ENCODE measurements at places on chromosomes 6 and 20.

DNA sequence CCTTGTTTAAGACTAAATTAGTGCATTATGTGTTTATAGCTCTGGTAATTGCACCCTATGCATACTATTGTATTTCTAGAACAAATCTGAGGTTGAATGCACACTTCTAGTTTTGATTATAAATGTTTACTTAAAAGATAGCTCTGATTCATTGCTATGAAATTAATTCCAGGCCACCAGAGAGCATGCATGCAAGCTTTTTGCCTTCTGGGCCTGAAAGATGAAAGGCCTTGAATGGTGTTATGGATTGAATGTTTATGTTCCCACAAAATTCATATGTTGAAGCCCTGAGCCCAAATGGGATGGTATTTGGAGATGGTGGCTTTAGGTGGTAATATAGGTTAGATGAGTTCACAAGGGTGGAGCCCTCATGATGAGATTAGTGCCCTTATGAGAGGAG, 695.0 kb upstream of the MAP3K7 start:
- DNase-seq = no peak

- DNase-seq = peak; percentile 83
These were observed 60.3 kb upstream of the HFE start for GRCh38 chr6:26026833-26027490.

- DNase-seq = no peak
These were observed 199.9 kb downstream of the TMEM200A start for GRCh38 chr6:130565696-130566095.

DNA sequence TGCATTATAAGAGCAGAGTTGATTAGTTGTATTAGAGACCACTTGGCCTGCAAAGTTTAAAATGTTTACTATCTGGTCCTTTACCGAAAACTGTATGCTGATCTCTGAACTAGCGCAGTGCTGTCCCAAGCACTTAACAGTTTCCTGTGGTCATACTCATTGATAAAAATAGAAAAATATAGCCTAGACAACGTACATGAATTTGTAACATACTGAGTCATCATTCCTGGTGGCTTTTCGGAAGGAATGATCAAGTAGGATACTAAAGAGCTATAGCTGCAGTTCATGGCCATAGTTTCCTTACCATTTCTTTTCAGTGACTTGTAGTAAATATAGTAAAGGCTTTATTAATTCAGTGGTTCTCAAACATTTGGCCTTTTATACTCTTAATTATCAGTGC, 18.4 kb downstream of the TTK start:
- DNase-seq = no peak

- DNase-seq = no peak
These were observed 170.3 kb upstream of the SOX4 start for GRCh38 chr6:21423106-21423854.

DNA sequence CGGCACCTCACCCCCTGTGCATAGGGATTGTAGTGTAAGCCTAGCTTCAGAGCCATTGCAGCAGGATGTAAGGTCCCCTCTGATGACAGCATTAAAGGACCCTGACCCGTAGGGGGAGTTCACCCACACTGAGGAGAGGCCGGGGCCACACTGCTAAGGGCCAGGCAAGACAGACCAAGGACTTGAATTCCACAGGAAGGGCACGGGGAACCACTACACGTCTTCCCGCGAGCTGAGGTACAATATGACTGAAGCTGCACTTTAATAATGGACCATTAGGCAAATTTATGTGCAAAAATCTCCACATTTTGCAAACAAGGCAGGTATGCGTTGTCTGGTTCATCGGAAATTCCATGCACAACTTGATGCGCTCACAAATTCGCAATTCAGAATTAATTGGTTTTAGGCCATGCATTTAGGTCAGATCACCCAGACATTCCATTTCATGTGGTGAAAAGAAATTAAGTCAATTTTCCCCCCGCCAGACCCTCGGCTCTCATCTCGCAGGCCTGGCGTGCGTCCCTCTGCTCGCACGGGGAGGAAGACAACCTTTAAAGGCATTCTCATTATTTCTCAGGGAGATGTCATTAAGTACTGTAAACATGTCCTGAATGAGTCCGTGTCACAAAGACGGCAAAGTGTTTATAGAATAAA, 111.8 kb downstream of the FOXA2 start:
- no peak for DNase-seq

- no peak for DNase-seq
These were observed 224.3 kb downstream of the MAFB start for GRCh38 chr20:40464731-40465208.

DNA sequence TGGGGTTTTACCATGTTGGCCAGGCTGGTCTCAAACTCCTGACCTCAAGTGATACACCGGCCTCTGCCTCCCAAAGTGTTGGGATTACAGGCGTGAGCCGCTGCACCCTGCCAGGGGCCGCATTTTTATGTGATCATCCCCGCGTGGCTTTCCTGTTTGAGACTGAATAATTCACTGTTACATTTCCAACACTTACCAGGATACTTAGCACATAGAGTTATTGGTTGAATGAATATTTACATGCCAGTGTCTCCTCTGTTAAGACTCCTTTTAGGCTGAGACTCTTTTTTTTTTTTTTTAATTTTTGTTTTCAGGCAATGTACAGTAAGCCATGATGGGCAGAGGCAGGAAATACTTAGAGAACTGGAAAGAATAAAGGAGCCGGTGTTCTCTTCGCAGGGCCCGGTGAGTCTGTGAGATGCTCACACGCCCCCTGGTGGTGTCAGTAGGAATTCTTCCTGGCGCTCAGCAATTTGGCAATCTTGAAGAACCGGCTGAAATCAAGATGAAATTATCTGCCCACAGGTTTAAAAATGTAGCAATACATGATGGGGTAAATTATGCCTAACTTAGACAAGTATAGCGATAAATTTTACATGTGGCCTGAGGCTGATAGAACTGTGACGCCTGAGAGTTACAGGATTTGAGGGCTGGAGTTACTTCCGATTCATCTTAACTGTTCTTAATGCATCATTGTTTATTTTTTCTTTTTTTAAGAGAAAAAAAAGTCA, 7.6 kb upstream of the RNF114 start:
- DNase-seq = peak; percentile 78

DNA sequence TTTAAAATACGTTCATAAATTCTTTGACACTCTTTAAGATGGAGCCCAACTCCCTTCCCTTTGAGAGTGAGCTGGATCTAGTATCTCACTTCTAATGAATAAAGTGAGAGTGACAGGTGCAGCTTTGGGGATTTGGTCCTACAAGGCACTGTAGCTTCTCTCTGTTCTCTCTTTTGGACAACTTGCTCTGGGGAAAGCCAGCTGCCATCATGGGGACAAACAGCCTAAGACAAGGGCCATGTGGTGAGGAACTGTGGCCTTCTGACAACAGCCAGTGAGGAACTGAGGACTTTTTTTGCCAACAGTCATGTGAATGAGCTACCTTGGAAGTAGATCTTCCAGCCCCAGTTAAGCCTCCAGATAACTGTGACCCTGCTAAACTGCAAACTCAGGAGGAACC, 272.8 kb upstream of the AGPAT4 start:
- no peak for DNase-seq

GRCh38 chr6:44245391-44245911, 1.4 kb upstream of the HSP90AB1 start:
- no peak for DNase-seq

GRCh38 chr6:132483779-132484679, 28.9 kb downstream of the STX7 start:
- peak; percentile 68 for DNase-seq

- no peak for DNase-seq
These were observed 246.2 kb downstream of the HACE1 start for GRCh38 chr6:104613416-104614001.

GRCh38 chr6:47207261-47207660, 102.4 kb downstream of the TNFRSF21 start:
- peak; percentile 87 for DNase-seq

- no peak for DNase-seq
These were observed 260.0 kb downstream of the FARS2 start for GRCh38 chr6:5521322-5521721.
